T-helper 2 cell (primary cell): ENCODE measurements at places on chromosomes 3 and 15.

DNA sequence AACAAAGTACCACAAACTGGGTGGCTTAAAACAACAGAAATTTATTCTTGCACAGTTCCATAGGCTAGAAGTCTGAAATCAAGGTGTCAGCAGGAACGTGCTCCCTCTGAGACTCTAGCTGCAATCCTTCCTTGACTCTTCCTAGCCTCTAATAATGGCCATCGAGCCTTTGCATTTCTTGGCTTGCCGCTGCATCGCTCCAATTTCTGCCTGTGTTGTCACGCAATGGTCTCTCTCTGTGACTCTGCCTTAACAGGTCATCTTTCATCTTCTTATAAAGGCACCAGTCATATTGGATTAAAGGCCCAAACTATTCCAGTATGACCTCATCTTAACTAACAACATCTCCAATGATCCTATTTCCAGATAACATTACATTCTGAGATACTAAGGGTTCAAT, 61.0 kb upstream of the FNDC3B start:
- DNase-seq = no peak

DNA sequence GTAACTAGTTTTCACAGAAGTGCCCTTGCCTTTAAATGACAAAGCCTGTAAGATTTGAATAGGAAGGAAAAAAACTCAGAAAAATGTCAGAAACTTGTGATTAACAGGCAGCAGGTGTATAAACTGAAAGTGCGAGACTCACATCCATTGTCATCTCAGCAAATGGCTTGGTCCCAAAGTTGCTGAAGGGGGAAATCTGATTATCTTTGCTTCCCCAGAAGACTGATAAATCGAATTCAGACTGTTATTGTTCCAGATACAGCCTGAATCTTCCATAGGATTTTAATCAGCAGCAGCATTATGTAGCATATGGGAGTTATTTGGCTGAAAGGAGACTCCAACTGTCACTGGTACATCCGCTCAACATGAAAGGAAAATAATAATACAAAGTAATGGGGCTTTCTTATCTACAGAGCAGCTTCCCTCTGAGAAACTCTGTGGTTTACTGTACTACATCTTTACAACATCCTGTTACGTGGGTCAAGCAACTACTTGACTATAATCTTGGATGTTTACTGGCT, 550.4 kb upstream of the CCDC54 start:
- no peak for DNase-seq

GRCh38 chr3:9136746-9137465, 112.5 kb downstream of the SRGAP3 start:
- DNase-seq = no peak

- DNase-seq = no peak
Measured at GRCh38 chr3:183252973-183253527, at the start of gene B3GNT5. Gene B3GNT5, plus strand, starts transcription at chr3:183253253. Its CDS starts 16,546 bp downstream, at chr3:183269799.

DNA sequence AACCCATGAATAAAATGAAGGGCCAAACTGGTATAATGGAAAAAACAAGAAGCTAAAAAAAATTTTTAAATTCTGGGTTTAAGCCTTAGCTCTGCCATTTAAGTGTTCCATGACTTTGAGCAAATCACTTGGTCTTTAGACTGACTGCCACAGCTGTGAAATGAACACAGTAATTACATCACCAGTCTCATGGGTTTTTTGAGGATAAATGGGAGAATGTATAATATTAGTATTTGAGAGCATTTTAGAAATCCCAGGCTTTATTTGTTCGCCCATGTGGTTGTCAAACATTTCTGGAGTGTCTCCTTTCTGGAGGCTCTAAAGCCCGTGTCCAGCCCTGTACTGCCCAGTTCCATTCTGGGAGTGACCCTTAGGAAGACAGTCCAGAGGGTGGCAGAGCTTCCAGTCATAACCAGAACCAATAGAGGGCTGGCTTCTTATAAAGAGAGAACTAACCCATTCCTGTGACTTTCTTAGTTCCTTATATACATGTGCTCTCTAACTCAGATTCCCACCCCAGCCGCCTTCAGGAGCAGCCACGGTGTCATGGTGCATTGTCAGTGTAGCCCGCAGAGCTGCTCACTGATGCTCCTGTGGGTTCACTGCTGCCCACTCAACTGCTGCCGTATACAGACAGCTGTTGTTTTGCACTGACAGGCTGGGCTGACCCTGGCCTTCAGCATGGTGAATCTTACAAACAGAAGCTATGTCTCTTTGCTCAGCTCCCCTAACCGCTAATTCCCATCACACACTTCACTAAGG, 44.7 kb downstream of the BOC start:
- no peak for DNase-seq

GRCh38 chr3:43908456-43908855, 217.7 kb downstream of the ABHD5 start:
- DNase-seq = no peak

DNA sequence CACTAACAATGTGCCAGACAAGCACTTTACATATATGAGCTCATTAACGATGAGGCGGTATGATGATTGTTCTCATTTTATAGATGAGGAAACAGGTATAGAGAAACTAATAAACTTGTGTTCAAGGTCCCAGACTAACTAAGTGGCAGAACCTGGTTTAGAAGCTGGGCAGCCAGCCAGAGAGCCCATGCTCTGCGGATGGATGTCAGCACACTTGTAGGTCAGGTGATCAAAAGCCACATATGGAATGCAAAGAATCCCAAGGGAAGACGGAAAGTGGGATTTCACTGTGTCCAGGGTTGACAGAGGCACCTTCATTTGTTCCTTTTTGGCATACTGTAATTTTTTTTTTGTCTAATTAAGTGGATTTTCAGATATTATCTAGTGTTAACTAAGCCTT, 103.7 kb downstream of the EFL1 start:
- no peak for DNase-seq

DNA sequence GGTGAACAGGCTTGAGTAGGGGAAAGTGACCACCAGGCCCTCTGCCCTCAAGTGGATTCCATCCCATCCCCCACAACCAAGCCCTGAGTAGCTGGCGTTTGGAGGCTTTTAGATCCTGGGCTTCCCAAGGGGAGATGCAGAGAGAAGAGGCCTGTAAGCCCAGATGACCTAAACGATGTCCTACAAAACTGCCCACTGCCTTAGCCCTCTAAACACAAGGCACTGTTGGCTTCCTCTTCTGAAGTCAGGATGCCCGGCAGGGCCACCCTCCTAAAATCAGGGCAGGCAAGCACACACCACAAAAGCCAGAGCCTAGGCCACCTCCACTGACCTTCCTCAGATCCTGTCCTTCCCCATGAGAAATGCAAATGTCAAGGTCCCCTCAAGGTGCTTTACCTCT, 68.6 kb downstream of the ADCY5 start:
- DNase-seq = no peak

GRCh38 chr3:13012221-13012691, 61.0 kb downstream of the IQSEC1 start:
- no peak for DNase-seq

- no peak for DNase-seq
Measured at GRCh38 chr3:148101061-148101460, 596.6 kb upstream of the AGTR1 start.

DNA sequence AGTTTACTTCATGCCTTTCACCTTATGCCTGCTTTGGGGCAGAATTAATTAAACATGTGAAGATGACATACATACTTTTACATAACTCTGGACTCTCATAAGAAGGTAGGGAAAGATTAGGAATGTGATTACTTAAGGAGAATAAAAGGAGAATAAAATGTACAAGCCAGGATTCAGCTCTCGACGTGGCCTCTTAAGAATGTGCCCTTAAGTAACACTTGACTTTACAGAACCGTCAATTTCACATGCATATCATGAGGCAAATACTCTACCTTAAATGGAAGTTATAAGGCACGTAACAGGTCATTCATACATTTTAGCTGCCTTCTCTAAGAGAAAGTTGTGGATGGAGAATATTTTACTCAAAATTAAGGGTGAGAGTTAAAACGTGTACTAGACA, 263.7 kb upstream of the LMCD1 start:
- no peak for DNase-seq

GRCh38 chr3:132817646-132818177, 95.5 kb upstream of the NPHP3 start:
- no peak for DNase-seq

GRCh38 chr15:93041159-93041547, 47.9 kb downstream of the RGMA start:
- DNase-seq = no peak

GRCh38 chr3:155303540-155304097, 10.1 kb upstream of the STRIT1 start:
- DNase-seq = no peak

GRCh38 chr15:94723801-94724200, 492.4 kb downstream of the MCTP2 start:
- DNase-seq = no peak

DNA sequence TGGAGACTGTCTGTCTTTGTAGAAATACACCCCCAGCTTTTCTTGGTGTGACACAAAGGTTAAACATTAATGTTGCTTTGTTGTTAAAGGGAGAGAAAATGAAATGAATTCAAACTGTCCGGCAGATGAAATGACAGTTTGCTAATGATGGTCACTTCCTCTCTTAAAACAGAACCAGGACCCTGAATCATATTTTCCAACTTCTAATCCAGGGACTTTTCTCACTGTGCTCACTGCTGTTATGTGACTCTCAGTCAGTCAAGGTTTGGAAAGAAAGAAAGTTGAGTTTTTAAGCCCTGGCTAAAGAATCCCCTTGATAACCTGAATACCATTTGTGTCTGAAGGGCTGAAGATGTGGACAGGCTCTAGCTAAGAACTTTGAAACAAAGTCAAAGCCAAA, 215.8 kb downstream of the AGBL1 start:
- DNase-seq = no peak

DNA sequence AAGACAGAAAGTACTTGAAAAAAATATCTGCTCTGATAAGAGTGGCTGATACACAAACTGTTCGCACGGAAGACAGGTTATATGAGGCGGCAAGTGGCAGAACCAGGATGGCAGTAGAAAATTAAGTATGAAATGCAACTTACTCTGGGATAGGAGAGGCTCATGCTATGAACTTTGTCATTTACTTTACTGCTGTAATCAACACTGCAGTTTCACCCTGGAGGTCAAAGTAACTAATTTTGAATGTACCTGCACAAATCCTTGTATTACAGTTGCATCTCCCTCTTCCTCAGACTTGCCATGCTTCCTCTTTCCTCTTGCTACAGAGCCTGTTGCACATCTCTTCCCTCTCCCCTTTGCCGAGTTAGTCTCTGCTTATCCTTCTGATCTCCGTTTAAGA, 38.8 kb downstream of the HACL1 start:
- DNase-seq = no peak
